BJ (cell line): ENCODE measurements at places on chromosomes 2 and 18. TPM values are rescaled to one million over a fixed set of nuclear protein-coding genes. Genes with fewer than 3 reads are reported as not detected.

Gene DSG1
- not detected in 2 replicates for polyA plus RNA-seq

Gene TRIM43
- polyA plus RNA-seq = not detected in 2 replicates

Gene ANKRD30BL
- polyA plus RNA-seq = not detected in 2 replicates

Gene UGT1A6
- polyA plus RNA-seq = 0.11 TPM in 1 of 2 replicates, not detected in the other

DNA sequence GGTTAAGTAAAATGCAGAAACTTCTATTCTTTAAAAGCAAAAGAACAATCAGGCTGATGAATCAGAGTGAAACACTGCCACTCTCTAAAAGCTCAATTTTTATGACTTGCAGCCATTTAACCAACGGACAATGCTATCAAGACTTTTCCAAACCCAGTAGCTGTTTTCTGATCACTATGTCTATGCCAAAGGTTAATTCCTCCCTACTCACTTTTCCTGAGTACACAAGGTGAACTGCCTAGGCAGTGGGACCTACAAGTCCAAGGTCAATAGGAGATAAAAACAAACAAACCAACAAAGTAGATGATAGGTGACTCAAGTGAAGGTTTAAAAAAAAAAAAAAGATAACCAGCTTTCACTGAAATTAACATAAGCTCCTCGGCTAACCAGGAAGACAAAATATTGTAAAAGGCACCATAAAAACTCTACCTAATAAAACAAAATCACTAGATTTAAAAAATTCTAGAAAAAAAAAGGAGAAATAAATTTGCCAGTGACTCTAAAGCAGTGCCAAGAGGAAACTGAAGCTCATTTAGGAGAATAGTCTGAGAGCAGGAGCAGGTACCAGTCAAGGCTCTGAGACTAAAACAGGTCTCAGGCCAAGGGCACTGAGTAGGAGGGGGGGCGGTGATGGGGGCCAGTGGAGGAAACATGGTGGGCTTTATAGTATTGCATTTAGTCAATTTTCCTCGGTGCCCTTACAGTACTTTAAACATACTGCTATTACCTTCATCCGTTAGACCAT lies 134.1 kb upstream of the DLGAP1 start:
- DNase-seq = no peak

DNA sequence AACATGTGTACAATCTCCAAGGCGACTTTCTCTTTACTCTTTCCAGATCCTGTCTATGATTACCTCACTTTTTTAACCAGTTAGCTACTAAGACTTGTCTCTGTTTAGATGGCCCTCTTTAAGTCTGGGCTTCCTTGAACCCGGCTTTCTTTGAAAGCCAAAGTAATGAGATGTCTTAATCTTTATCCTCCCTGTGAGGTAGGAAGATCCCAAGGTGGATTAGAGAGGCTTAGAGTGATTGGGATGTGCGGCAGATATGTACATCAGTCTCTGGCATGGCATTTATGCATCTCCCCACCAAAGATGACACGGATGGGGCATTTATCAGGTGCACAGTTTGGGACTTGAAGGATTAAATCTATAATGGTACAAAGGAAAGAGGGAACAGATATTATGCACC lies 186.3 kb downstream of the FSHR start:
- DNase-seq = no peak

DNA sequence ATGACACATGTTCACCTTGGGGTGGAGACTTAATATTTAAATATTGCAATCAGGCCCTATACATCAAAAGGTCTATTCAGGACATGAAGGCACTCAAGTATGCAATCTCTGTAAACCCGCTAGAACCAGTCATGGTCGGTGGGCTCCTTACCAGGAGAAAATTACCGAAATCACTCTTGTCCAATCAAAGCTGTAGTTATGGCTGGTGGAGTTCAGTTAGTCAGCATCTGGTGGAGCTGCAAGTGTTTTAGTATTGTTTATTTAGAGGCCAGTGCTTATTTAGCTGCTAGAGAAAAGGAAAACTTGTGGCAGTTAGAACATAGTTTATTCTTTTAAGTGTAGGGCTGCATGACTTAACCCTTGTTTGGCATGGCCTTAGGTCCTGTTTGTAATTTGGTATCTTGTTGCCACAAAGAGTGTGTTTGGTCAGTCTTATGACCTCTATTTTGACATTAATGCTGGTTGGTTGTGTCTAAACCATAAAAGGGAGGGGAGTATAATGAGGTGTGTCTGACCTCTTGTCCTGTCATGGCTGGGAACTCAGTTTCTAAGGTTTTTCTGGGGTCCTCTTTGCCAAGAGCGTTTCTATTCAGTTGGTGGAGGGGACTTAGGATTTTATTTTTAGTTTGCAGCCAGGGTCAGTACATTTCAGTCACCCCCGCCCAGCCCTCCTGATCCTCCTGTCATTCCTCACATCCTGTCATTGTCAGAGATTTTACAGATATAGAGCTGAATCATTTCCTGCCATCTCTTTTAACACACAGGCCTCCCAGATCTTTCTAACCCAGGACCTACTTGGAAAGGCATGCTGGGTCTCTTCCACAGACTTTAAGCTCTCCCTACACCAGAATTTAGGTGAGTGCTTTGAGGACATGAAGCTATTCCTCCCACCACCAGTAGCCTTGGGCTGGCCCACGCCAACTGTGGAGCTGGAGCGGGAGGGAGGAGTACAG lies 108.1 kb downstream of the XRCC5 start:
- DNase-seq = peak; percentile 31

- no peak for DNase-seq
Measured at GRCh38 chr18:42730272-42730671, 385.2 kb downstream of the RIT2 start.

DNA sequence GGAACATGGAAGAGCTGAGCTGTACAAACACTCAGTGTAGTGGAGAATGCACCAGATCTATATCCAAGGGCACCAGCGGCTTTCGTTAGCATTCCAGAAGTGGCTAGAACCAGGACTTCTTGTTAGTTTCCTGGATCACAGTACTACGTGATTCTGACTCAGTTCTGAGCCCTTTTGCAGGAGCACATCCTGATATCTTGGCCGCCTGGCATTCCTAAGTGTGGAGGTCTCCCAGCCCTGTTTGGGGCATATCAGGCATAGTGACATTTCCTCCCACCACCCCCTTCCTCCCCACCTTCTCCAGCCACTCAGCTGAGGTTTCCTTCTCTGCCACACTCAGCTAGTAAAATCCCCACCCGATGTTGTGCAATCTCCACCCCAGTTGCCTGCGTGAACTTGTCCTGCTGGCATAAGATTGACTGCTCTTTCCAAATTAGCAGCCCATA lies 63.4 kb downstream of the BMP10 start:
- no peak for DNase-seq

DNA sequence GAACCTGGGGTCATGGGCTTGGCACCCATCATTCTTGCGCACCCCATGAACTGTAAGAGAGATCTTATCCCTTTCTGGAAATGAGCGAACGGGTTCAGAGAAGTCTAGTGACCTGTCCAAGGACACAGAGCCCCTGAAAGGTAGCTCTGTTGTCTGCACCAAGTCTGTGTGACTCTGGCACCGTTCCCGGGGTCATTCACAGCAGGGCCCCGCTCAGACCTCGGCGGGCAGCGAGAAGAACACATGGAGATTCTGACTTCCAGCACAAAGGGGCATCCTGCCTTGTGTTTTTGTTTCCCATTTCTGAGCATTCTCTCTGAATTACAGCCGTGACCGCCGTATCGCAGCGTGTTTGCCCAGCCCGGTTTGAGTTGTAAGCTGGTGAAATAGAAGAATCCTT lies 231.7 kb downstream of the KLHL29 start:
- no peak for DNase-seq

- DNase-seq = no peak
Measured at GRCh38 chr18:47108998-47109405, 41.3 kb downstream of the HDHD2 start.

- no peak for DNase-seq
Measured at GRCh38 chr18:42929857-42930256, 185.6 kb downstream of the RIT2 start.

DNA sequence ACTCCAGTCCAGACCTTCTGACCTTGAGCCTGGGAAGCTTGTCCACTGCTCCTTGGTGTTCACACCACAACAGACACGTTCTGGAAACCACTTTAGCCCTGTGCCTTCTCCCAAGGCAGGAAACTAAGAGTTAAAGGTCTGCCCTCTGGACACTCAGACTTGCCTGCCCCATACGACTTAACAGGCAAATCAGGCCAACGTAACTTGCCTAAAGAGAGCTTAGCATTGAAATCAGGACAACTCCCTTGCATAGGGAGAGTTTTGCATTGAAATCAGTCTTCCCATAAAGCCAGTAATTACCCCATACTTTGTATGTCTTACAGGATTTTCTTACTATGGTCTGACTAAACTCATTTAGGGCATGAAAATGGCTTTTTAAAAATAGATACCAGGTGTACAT lies 18.5 kb downstream of the NFE2L2 start:
- DNase-seq = no peak

DNA sequence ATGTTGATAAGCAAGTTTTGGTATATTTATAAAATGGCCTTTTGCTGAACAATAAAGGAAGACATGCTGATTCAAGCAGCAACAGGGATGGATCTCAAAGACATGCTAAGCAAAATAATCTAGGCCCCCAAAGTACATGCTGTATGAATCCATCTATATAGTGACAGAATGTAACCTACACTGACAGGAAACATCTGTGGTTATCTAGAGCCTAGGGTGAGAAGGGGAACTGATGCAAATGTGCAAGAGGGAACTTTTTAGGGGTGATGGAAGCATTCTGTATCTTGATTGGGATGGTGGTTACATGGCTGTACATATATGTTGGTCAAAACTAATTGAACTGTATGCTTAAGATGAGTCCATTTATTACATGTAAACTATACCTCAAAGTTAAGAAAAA lies 24.2 kb downstream of the CNRIP1 start:
- DNase-seq = no peak

GRCh38 chr2:96359866-96360265 lies 24.3 kb downstream of the NCAPH start:
- no peak for DNase-seq

DNA sequence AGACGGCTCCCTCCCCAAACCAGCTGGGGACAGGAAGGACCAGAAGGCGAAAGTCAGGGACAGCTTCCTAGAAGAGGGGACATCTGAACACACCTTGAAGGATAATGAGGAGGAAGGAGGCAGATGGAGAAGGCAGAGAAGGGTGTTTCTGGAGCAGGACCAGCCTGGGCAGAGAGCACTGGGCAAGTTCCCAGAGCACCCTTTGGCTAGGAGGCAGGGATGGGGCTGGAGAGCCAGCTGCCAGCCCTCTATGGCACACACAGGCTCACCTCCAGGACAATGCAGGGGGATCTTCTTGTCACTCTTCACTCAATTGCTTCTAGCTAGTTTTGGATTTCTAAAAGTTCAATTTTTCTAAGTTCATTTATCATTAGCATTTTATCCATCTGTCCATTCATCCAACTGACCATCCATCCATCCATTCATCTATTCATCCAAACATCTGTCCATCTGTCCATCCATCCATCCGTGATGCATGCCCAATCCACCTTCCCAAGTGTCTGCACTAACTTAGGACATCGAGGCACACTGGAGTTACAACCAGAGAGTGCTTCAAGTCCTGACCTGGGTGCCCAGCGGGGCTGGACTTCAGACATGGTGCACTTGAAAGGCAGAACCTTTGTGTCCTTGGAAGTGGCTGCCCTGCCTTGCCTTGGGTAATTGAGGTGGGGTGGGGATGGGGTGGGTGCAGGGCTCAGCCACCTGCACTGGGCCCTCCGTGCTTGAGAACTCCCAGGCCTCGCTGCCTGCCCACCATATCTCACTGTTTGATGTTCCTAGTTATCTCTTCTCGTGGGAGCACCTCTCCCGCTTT lies 42.5 kb downstream of the INHBB start:
- no peak for DNase-seq

DNA sequence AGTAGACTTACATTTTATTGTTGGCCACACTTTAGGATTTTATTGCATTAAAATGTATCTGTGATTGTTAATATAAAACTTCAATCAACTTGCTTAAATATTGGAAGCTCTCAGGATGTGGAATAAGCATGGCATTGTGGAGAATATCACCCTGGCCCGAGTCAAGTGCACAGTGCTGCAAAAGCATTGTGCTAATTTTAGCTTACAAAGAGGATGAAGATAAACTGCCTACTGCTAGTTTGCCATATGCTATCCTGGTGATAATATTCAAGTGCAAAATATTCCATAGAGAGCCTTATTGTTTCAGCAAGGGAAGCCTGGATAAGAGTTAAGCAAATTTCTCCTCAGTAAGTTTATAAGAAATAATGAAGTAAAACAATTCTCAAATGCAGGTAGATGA lies 54.5 kb downstream of the MEIS1 start:
- no peak for DNase-seq

DNA sequence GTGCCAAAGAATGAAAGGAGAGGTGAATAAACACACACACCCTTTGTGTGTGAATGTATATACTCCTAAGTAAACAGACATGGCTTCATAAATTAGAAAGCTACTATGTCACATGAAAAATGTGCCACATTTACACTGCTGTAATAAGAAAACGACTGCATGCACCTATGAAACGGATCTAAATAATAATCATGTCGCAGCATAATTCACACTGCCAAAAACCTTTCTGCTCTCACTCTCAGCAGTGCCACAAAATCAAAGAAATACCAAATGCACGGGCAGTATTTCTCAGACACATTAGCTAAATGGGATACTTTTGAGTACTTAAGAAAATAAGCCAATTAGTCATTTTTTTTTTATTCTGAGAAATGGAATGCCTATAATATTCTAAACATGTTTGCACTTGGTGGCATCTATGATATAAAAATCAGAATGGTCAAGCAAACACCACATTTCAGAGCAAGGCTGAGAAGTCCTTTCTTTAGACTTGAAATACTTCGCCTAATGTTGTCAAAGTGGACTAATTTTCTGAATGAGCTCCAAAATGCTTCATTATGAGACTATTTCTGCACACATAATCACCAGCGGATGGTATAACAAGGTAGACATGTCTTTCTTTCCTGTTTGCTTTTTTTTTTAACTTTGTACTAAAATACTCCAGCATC lies 6.6 kb downstream of the BCL11A start:
- no peak for DNase-seq

DNA sequence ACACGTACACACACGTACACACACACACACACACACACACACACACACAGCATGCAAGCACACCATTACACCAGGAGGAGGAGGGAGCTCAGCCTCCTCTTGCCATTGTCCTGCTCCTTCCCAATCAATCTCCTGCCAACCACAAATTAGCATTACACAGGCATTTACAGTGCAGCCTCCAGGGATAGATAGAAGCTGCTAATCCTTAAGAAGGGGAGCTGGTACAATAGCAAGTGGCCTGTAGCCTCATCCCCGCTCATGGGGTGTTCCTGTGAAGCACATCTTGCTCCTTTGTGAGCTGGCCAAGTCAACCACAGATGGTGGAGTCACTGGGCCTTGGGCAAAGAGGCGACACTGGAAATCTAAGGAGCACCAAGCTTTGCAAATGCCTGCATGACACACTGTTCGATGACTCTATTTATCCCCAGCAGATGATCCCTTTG lies 110.3 kb upstream of the PKDCC start:
- DNase-seq = no peak
